GM10248 (cell line): ENCODE measurements at places on chromosomes 4 and X.

DNA sequence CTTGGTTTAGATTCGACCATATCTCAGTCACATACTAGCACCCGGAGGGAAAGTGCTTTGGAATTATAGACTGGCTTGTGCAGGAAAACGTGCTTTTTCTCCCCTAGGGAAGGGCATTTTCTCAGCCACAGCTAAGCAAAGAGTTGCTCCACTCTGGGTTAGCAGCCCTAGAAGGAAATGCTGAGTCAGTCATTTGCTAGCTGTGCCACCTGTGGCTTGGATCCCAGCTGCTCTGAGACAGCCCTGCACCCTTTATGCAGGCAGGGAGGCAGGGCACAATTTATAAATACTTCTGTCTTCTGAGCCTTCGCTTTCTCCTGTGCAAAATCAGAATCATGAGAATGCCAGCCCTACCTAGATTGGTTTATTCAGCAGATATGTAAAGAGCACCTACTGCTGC lies 1.3 kb upstream of the USP51 start:
- DNase-seq: no peak

DNA sequence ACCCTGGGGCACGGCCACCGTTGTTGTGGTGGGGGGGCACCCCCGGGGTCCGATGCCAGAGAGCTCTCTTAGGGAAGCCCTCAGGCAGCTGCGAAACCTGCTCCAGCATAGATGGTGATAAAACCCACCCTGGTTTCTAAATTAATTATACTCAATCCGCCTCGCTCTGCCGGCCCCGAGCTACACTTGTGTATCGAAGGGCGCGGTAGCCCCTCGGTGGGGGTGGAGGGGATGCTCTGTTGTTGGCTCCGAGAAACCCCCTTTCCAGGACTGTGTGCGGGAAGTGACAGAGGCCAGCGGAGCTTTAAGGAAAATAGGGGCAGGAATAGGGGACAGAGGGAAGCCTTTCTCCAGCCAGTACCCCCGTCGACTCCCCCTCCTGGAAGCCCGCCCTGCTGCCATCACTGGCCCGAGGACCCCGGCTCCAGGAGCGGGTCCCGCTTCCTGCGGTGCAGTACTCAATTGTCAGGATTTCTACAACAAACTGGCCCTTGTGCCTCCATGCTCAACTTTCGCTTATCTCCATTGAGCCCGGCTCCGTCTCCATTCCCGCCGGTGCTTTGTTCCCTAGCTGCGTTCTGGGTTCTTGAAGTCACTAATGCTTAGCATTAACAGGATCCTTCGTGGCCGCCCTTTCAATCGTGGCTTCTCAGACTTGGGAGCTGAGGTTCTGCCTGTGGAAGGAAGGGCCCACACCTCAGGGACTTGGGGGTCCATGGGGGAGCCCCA lies 408.2 kb downstream of the BCOR start:
- DNase-seq: no peak

DNA sequence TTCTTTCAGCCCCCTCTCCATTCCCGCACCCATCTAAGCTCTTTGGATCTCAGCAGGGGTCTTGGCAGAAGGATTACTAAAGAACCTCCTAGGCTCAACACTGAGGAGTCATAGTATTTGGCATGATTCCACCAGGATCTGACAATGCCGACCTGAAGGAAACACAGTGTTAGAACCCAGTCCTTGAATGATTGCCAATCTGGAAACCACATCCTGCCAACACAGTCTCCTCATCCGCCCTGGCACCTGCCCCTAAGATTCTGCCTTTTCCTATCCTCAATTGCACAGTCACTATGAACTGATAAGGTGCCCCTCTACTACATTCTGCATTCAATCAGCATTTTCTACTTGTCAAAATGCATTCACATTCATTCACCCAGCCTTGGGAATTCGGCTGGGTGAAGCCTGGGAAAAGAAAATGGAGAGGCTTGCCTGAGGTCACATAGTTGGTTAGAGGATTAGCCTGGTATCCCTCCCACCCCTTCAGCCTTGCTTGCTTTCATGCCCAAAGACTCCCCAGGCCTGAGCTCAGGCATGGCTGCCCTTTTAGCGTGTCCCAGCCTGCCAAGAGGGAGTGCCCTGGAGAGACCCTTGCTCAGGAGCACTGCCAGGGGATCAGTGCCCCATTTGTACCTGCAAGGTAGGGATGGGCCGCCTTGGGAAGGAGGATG lies 2.2 kb upstream of the CLDN2 start:
- DNase-seq: no peak

GRCh38 chrX:24426921-24427746 lies 38.0 kb upstream of the PDK3 start:
- DNase-seq: no peak

- DNase-seq: no peak
These were observed 372.7 kb downstream of the SH2D1A start for GRCh38 chrX:124719060-124719459.

GRCh38 chrX:107716118-107716684 lies 59.4 kb downstream of the TSC22D3 start:
- peak; percentile 35 for DNase-seq
